H9 (cell line): ENCODE measurements at places on chromosomes 3 and 15.

- no peak for DNase-seq
Observed at GRCh38 chr3:178048768-178049167, 487.5 kb upstream of the KCNMB2 start.

GRCh38 chr3:52234516-52235447, 4.2 kb downstream of the TWF2 start:
- DNase-seq, result peak; percentile 38

DNA sequence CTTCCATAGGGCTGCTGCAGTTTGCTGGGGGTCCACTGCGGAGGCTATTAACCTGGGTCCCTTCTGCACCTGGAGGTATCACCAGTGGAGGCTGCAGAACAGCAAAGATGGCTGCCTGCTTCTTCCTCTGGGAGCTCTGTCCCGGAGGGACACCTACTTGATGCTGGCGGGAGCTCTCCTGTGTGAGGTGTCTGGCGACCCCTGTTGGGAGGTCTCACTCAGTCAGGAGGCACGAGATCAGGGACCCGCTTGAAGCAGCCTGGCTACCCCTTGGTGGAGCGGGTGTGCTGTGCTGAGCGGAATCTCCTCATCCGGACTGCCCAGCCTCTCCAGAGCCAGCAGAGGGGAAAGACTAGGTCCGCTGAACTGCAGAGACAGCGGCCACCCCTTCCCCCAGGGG, 56.0 kb upstream of the CTXND1 start:
- peak; percentile 85 for DNase-seq

GRCh38 chr15:69094124-69094921, 66.1 kb upstream of the GLCE start:
- DNase-seq, result no peak

- DNase-seq, result no peak
Observed at GRCh38 chr15:35657679-35658311, 111.8 kb upstream of the DPH6 start.

GRCh38 chr3:87191641-87192040, 35.5 kb upstream of the CHMP2B start:
- DNase-seq, result no peak

DNA sequence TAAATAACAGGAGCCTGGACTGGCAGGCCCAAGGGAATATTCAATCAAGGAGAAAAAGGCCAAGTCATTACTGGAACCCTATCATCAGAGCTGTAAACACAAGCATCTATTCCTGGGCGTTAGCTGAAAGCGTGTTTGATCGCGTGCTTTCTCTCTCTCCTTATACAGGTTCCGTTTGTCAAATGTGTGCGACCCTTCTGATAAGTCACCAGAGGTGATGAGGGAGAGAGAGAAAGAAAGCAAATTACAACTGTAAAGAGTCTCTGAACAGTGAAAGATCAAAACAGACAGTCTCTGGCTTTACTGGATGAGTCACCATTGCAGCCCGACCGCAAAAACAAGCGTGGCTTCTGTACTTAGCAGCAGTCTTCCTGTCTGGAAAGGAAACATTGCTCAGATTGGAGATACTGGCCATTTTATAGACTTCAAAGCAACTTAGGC, 39.5 kb upstream of the TPRG1 start:
- no peak for DNase-seq

GRCh38 chr15:71302861-71303410, 187.7 kb downstream of the THSD4 start:
- DNase-seq, result no peak

DNA sequence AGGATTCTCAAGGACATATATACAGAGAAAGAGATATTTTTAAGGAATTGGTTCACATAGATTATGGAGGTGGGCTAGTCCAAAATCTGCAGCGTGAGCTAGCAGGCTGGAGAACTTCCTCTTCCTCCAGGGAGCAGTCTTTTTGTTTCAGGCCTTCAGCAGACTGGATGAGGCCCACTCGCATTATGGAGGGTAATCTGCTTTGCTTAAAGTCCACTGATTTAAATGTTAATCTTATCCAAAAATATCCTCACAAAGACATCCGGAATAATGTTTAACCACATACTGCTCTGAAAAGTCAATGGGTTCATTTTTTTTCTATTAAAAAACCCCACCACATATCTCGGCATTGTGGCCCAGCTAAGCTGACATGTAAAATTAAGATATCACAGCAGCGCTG, 22.2 kb upstream of the NRROS start:
- DNase-seq, result no peak

DNA sequence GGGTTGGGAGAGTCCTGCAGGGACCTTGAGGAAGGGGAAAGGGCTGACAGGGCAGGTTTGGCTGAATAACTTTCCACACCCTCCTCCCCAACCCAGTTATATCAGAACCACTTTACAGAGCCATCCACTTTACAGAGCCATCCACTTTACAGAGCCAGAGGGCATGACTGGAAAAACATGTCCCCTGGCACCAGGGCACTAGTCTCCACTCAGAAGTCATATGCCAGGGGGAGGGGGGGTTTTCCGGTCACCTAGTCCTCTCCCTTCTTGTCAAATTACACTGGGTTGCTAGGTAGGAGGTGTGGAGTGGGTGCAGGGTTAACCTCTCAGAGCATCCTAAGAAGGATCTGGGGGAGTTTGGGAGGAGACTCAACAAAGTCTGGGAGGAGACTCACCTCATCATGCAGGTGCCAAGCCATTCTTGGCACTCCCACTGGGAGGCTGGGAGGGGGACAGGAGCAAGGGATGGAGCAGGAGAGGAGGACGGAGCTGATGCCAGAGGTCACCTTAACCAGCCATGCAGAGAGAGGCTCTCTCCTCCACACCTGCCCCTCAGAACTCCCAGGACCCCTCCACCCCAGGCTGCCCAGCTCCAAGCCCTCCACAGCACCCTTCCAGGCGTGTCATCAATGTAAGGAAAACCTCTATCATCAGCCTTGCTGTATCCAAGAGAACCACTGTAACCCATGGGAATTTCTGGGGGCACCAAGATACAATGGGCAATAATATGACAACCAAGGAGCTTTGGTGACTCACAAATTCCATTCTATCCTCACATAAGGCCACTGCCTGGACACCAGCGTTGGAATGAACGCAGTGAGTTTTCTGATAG, 1.7 kb downstream of the LRRC2 start:
- no peak for DNase-seq

DNA sequence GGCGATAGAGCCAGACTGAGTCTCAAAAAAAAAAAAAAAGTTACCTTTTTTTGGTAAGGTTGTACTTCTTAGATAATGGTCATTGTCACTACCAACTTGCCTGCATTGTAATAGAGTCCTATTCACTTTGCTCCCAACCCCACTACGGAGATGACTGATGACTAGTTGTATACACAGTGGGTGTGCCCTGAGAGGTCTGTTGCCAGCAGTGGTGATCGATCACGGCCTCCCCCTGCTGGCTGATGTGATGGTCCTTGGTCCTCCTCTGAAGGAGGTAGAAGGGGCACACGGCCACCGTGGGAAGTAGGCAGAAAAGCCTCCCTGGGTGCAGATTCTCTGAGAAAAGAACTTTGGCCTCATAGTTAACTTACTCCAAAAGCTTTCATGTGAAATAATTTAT, 10.7 kb downstream of the GCNT3 start:
- DNase-seq, result peak; percentile 75

DNA sequence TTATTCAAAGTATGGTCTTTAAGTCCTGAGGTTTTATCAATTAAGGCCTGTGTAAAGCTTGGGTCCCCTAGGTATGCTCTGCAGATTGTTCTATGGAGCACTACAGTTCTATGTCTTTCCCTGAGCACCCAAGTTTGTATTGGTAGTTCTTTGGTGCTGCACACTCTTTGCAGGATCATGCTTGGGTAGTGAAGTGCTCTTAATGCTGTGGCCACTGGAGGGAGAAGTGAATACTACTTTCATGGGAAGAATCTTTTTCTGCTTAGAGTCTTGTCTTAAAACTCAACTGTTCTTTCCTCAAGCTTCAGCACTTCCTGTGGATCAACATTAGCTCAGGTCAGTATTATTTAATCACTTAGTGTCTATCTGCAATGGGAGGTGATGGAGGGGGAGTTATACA, 93.6 kb upstream of the CFAP20DC start:
- no peak for DNase-seq

DNA sequence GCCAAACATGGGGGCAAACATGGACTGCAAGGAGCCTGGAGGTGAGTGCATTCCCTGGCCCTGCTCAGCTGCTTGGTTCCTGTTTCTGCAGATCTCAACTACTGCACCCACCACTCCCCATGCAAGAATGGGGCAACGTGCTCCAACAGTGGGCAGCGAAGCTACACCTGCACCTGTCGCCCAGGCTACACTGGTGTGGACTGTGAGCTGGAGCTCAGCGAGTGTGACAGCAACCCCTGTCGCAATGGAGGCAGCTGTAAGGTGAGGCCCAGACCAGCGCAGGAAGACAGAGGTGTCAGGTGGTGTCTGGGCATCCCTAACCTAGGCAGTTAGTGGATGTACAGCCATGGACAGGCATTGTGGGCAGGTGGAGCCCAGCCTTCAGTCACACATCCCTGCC, 5.3 kb downstream of the DLL4 start:
- DNase-seq, result no peak

DNA sequence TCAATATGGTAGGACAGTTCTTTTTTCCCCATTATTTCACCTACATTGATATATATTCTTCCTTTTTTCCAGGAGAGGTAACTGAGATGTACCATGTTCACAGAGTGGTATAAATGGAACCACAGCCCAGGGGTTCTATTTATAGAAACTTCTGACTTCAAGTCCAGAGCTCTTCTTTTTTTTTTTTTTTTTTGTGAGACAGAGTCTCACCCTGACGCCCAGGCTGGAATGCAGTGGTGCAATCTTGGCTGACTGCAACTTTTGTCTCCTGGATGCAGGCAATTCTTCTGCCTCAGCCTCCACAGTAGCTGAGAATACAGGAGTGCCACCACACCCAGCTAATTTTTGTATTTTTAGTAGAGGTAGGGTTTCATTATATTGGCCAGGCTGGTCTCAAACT, 267.1 kb upstream of the TPRG1 start:
- no peak for DNase-seq

- no peak for DNase-seq
Observed at GRCh38 chr3:46829699-46830208, 33.5 kb downstream of the MYL3 start.

DNA sequence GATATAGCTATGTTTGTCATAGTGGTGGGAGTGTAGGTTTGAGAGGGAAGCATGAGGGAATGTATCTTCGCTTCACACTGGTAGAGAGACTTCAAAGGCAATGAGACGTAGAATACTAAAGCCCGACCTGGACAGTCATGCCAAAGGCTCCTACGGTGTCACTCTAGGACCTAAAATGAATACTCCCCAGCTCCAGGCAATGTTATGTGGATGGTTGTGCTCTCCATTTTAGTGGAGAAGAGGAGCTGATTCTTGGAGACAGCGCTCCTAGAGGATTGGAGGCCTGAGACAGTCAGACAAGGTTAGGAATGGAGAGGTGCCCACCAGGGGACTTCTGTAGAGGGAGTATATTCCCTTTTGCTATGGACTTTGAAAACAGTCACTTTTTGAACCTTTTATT, 260.1 kb downstream of the MEX3B start:
- DNase-seq, result no peak

DNA sequence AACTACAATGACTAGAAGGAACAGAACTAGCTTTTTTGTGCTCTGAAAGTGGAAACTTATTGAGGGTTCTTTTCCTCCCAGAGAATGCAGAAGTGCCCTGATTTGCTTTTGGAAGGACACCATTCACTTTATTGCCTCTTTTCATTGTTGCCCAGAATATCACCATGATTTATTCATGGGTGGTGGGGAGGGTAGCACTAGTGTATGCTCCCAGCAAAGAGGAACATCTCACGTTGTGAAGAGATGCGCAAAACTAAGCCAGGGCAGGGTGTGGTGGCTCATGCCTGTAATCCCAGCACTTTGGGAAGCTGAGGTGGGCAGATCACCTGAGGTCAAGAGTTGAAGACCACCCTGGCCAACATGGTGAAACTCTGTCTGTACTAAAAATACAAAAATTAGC, 31.4 kb downstream of the FLNB start:
- DNase-seq, result no peak

DNA sequence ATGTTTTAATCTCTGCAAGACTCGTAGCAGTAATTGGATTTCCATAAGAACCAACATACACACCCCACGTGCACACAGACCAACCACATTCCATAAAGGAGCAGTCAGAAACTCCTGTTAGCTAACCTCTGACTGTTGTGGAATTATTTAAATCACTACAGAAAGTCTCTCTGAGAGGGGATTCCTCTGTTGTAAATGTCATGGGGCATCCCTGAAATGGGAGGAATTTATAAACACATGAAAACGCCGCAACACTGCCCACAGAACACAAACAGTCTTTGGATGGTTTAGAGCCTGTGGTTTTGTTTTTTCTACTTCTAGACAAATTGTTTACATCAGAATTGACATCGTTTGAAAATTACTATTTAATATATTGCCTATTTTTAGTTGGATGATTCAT, 740.1 kb upstream of the GRM7 start:
- no peak for DNase-seq

DNA sequence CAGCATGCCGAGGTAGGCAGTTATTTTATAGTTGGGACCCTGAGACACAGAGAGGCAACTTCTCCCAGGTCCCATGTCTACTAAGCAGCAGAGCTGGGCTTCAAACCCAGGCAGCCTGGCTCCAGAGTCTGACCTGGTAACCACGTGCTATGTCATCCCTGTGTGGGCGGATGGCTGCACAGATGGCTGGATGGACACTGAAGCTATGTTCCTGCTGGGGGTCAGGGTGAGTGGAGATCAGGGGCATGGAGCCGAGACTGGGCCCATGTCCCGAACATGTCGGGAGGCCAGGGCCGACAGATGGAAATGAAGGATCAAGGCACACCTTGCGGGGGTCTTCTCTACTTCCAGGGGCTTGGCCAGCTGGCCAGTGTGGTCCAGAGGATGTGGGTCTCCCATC, 9.3 kb upstream of the FBLN2 start:
- peak; percentile 22 for DNase-seq

GRCh38 chr15:92421976-92422375, 28.3 kb downstream of the ST8SIA2 start:
- DNase-seq, result no peak

GRCh38 chr3:160286231-160286630, 61.0 kb downstream of the C3orf80 start:
- no peak for DNase-seq

DNA sequence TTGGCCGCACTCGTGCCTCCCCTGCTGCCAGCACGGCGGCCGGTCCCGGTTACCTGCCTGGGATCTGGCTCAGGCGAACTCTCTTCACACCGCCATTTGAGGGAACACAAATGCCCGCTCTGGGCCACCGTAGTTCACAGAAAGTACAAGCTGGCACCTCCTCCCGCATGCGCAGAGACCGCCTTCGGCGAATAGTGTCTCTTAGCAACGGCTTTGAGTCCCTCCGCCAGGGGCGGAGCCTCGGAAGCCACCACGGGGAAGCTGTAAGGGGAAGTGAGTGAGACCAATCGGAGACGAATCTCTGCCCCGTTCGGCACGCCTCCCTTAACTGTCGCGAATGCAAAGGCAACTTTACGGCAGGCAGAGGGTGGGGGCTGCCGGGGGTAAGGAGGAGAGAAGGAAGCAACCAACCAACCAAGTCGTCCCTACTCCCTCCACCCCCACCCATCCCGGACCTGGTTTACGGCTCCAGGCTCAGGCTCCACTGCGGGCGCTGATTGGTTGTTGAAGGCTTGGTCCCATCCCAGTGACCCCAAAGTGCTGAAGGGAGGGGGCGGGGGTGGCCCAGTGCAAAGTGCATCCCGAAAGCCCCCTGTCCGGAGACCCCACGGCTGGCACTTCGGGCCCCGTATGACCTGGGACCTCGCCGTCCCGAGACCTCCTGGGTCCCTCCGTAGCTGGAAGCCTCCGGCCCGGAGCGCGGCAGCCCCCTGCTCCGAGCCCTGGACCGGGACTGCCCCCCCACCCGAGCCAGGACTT, at the start of the genes ASB7 and LINS1:
TSS of gene ASB7 (plus strand) at position 526 of the 759 bp plus-strand sequence. CDS start 9,628 bp downstream, outside the sequence.
TSS of gene LINS1 (minus strand) at position 121 of the 759 bp plus-strand sequence. CDS start 21,342 bp downstream, outside the sequence.
- peak; percentile 100 for DNase-seq
